Esophagus muscularis mucosa (tissue), 4 donors: ENCODE measurements at places on chromosomes 12 and 14.
A peak's percentile ranks its signal among the peaks of the same experiment; 100 is the strongest.

GRCh38 chr14:106556665-106557289 is 1030.4 kb downstream of the TMEM121 start:
- no peak for DNase-seq

DNA sequence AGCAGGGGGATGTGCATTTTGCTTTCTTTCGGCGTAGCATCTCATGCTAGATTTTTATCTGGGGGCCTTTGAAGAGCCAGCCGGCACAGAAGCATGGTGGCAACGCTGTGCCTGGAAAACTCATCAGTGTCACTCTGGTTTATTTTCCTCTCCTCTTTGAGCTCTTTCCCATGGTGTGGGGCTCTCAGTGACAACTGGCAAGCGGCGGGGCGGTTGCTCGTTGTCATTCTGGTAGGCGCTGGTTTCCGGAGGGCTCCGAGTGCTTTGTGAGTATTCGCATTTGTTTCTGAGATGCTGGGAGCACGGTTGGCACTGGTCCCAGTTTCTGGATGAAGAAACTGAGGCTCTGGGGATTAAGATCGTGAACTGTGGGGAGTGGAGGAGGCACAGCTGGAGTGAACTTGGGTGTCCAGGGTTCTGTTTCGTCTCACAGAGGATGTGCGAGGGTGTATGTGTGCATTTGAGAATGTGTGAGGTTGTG is 23.3 kb downstream of the TPCN1 start:
- DNase-seq: no peak

GRCh38 chr12:54032627-54033100 is at the start of gene HOXC5:
Gene HOXC5 (plus strand): TSS chr12:54033050. CDS start chr12:54033123, 73 bp downstream.
- DNase-seq: no peak

DNA sequence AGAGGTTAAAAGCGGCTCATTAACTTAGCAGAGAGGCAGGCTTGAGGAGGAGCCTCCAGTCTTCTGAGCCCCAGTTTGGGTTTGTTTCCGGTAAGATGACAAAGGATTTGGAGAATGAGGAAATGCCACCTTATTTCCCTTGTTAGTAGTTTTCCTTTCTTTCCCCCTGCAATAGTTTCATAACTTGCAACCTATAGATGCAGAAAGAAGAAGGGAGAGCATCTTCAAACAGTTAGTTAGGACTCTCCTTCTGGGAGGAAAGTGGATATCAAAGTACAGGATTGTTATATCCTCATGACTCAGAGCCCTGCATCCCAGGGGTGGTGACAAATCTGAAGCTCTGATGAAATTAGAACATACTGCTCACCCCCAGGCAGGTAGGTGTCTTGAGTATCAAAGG is 180.7 kb upstream of the SLC38A2 start:
- DNase-seq: no peak

DNA sequence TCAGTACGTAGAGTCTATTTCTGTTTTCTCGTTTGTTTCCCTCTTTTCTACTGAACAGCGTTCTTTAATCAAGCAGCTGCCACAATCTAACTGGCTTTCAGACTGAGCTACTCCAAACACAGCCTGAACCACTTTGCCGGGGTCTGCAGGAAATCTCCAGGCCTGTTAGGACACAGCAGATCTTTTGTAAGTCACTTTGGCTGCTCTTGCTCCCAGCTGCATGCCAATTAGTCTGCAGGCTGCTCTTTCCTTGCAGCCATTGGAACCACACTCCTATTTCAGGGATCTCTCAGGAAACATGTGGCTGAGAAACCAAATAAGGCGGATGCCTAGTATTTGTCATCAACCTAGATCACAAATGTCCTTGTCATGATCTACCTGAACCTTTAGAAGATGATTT is 73.6 kb downstream of the TMTC1 start:
- DNase-seq: no peak

GRCh38 chr12:12079291-12079690 is 8.6 kb downstream of the BCL2L14 start:
- peak; percentile 42 for DNase-seq

DNA sequence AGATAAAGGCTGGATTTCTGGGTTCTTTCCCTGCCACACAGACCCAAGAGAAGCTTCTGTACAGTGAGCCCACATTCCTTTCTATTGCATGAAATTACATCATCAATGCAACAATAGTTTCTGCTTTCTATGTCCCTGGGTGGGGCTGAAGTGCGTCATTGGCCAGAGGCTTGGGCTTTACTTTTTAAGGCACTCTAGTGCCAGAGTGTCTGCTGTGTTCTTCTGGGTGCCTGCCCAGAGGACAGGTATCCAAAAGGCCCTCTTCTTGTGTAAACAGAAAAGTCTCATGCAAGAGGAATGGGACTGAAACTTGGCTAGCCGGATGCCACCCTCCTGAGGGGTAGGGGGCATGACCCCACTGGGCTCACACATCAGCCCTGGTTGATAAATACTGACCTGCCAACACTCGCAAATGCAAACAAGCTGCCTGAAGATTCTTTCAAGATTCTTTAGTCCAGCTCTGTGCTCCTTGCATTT is 5.9 kb downstream of the KRT86 start:
- DNase-seq: peak; percentile 95

DNA sequence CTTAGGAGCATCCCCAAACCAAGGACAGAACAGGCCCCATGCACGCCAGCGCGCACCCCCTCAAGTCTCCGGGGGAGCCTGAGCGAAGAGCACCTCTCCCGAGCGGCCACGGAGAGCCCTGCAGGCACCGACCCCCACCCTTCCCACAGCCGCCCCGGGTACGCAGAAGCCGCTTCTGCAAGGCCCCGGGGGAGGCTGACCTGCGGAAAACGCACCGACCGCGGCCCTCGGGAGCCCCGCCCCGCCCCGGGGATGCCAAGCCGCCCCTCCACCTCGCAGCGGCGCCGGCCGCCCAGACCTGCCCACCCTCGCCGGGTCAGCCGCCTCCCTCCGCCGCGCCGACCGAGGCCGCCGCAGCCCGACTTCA is 385 bp downstream of the CAPRIN2 start:
- no peak for DNase-seq

- DNase-seq: no peak
Observed at GRCh38 chr12:116142936-116143898, 134.3 kb downstream of the MED13L start.

DNA sequence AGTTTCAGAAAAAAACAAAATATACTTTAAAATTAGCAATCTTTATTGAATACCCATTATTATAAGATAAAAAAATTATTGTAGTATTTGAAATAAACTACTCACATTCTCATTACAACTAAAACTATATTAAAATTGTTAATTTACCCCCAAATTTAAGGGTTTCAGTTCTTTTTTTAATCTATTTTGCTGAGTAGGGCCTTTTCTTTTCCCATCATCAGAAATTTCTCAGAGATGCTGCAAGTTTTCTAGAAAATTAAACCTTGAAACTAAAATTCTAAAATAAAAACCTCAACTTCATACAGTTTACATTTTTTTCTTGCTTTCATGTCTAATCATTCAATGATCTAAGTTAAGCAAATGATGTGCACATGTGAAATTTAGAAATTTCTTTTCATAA is 10.1 kb downstream of the ARMH4 start:
- DNase-seq: no peak

GRCh38 chr12:130677957-130678558 is 38.0 kb downstream of the RIMBP2 start:
- DNase-seq: no peak

- DNase-seq: no peak
Observed at GRCh38 chr14:48598458-48598857, 923.1 kb upstream of the MDGA2 start.

- no peak for DNase-seq
Observed at GRCh38 chr12:63989301-63989845, 144.9 kb downstream of the SRGAP1 start.

GRCh38 chr12:124317400-124317799 is 22.5 kb downstream of the RFLNA start:
- no peak for DNase-seq

DNA sequence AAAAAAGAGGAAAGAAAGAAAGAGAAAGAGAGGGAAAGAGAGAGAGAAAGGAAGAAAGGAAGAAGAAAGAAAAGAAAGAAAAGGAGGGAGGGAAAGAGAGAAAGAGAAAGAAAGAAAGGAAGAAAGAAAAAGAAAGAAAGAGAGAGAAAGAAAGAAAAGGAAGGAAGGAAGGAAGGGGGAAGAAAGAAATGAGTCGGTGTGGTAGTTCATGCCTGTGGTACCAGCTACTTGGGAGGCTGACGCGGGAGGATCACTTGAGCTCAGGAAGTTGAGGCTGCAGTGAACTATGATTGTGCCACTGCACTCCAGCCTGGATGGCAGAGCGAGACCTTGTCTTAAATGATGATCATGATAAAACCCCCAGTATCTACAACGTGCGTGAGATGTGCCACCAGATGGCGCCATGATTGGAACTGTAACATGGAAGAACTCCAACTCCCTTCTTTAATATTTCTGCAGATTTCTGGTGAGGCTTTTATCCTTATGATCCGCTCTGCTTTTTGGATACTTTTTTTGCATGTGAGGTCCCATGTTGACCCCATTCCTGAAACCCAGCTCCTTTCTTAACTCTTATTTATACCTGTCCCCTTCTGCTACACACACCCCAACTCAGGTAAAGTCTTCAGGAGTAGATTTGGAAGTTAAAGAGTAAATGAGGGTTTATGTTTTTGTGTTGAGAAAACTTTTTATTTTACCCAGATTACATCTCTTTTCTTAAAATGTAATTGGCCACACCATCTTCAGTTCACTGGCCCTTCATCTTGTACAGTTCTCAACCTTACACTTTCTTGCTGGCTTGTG is 25.6 kb downstream of the RNASE10 start:
- DNase-seq: peak; percentile 93

- no peak for DNase-seq
Observed at GRCh38 chr14:22929961-22930364, 787 bp upstream of the PRMT5 start.

- no peak for DNase-seq
Observed at GRCh38 chr14:88242446-88242845, 80.6 kb downstream of the KCNK10 start.

- no peak for DNase-seq
Observed at GRCh38 chr12:5047094-5047493, 3.4 kb downstream of the KCNA5 start.

GRCh38 chr12:127130506-127131124 is 1136.4 kb upstream of the TMEM132C start:
- DNase-seq: peak; percentile 50

DNA sequence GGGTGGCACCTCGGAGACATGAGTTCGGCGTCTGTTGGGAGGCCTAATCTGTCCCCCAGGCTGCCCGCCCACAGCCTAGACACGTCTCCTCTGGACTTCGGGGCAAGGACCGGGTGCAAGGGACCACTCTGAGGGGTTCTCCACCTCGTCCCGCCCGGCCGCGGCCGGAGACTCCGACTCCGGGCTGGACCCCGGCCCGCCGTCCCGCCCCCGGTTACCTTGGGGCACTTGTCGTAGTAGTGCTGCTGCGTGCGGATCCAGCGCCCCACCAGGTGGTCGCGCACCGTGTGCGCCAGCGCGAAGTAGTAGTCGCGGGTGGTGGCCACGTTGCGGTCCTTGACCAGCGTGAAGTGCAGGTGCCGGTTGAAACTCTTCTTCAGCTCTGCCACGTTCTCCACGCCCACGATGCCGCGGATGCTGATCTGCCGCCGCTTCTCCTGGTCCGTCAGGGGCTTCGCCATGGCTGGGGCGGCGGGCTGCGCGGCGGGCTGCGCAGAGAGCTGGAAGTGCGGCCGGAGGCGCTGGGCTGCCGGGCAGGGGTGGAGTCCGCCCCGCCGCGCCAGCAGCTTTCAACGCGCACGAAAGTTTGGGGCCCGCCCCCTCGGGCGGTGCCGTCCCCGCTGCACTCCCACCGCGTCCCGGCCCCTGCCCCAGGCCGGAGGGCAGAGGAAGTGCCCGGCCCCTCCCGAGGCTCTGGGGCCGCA is at the start of gene PYGL:
PYGL (minus strand) TSS at position 541 of the 704 bp plus-strand sequence; CDS start at position 461, 80 bp downstream.
- peak; percentile 93 for DNase-seq

- DNase-seq: no peak
Observed at GRCh38 chr12:132789099-132789471, 27.5 kb upstream of the ANKLE2 start.

DNA sequence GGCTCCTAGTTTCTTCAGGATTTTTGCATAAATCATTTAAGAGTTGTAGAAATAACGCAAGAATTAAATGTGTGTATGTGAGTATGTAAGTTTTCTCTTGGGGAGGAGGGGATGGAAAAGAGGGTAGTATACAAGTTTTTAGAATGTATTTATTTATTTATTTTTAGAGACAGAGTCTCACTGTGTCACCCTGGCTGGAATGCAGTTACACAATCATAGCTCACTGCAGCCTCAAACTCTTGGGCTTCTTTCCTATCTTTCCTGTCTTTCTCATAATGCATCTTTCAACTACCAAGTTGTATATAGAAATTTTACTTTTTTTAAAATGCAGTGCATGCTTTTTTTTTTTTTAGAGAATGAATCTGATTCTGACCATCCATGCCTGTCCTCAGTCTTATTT is 269.0 kb upstream of the GARIN2 start:
- DNase-seq: no peak

GRCh38 chr12:75657831-75658230 is 146.4 kb upstream of the KRR1 start:
- DNase-seq: no peak

- no peak for DNase-seq
Observed at GRCh38 chr12:75489187-75489586, 8.6 kb downstream of the GLIPR1 start.

DNA sequence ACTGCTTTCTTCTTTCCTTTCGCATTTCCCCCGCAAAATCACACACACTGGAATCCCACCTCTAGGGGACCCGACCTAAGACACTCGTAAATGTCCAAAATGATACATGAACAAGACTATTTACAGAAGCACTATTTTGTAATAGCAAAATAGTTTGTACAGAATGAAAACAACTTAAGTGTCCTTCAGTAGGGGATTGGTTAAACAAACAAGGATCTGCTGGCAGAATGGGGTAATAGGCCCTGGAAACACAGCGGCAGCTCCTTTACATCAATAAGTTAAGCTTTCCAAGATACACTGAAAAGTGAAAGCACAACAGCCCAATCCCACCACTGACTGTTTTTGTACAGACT is 48.8 kb downstream of the LTBP2 start:
- no peak for DNase-seq

GRCh38 chr12:121288158-121288845 is 8.2 kb downstream of the CAMKK2 start:
- no peak for DNase-seq
